PC-9 (cell line): ENCODE measurements at places on chromosomes 12 and 14.

DNA sequence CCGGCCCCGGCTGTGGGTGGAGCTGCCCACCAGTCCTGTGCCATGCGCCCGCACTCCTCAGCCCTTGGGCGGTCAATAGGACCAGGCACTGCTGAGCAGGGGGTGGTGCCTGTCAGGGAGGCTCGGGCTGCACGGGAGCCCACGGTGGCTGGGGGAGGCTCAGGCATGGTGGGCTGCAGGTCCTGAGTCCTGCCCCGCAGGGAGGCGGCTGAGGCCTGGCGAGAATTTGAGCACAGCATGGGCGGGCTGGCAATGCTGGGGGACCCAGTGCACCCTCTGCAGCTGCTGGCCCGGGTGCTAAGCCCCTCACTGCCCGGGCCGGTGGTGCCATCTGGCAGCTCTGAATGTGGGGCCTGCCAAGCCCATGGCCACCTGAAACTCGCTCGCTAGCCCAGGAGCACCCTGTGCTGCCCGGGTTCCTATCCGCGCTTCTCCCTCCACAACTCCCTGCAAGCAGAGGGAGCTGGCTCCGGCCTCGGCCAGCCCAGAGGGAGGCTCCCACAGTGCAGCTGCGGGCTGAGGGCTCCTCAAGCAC, 1371.1 kb downstream of the FSCB start:
- DNase-seq = no peak

DNA sequence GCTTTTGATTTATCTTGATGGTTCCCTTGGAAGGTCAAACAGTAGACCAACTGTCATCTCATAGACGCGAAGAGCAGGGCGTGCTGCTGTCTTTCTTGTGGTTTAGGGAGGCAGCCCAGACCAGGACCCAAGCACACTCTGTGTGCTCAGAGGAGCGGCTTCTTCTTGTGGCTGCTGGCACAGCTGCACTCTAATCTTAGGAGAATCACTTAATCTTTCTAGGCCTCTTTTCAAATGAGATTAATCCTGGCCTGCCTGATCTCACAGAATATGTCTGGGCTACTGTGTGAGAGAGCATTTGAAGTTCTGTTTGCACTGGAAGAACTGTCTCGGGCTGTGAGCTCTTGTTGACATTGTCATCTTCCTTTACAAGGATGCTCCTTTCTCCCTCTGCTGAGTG, 60.0 kb upstream of the TRAF3 start:
- DNase-seq = no peak

- DNase-seq = peak; percentile 58
Observed at GRCh38 chr14:81164167-81164774, 56.5 kb downstream of the GTF2A1 start.

DNA sequence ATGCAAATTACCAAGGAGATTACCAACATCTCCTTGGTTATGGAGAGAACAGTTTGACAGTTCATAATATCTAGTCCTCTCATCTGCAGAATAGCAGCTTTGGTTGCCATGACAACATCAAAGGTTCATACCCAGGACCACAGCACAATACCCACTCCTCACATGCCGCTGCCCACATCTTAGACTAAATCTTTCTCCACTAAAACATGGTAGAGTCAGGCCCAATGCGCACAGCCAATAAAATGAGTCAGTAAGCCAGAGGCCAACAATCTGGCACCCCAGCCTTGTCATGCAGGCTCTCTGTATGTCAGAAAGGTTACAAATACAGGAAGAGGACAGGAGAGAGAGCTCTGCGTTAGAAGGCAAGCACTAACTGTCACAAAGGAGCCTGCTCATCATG, 70.6 kb downstream of the KCNK10 start:
- DNase-seq = no peak

- DNase-seq = no peak
Observed at GRCh38 chr12:47216150-47216677, 136.5 kb upstream of the AMIGO2 start.

DNA sequence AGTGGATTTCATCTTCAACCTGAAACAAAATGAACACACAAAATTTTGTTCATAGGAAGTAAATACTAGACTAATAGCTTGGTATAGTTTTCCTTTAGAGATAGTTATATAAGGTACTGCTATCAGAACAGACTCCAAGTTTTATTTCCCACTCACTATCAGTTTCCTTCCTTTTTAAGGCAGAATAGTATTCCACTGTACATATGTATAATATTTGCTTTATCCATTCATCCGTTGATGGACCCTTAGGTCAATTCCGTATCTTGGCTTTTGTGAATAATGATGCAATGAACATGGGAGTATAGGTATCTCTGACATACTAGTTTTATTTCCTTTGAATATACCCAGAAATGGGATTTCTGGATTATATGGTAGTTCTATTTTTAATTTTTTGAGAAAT, 3.7 kb downstream of the CCNB1IP1 start:
- DNase-seq = no peak

GRCh38 chr12:111404362-111405148, 1.2 kb upstream of the SH2B3 start:
- no peak for DNase-seq

- no peak for DNase-seq
Observed at GRCh38 chr14:35124127-35124526, 1.8 kb downstream of the PRORP start.
